Right lobe of liver (tissue), 6 donors: ENCODE measurements at places on chromosomes 6 and 20. TPM values are rescaled to one million over a fixed set of nuclear protein-coding genes. Genes with fewer than 3 reads are reported as not detected.
A peak's percentile ranks its signal among the peaks of the same experiment; 100 is the strongest.

GRCh38 chr6:28945349-28945748, 21.6 kb upstream of the TRIM27 start:
- no peaks in the 10 kb centered on the region for H3K4me1 ChIP-seq
- H3K4me3 ChIP-seq, result no peak overlapping the region
- DNase-seq, result no peak
- no peak overlapping the region for H3K27ac ChIP-seq

GRCh38 chr6:103027271-103027931, 1633.9 kb downstream of the GRIK2 start:
- H3K36me3 ChIP-seq, result no peaks in the 10 kb centered on the region
- no peak overlapping the region for H3K4me3 ChIP-seq
- H3K27ac ChIP-seq, result no peak overlapping the region
- no peak for DNase-seq
- H3K27me3 ChIP-seq, result no peaks in the 10 kb centered on the region
- H3K4me1 ChIP-seq, result no peaks in the 10 kb centered on the region

GRCh38 chr6:18078866-18079265, 43.6 kb downstream of the NHLRC1 start:
- H3K27me3 ChIP-seq, result no peaks in the 10 kb centered on the region
- H3K4me3 ChIP-seq, result no peak overlapping the region
- no peaks in the 10 kb centered on the region for H3K4me1 ChIP-seq
- no peak for DNase-seq

Gene FUT9
- not detected for total RNA-seq

DNA sequence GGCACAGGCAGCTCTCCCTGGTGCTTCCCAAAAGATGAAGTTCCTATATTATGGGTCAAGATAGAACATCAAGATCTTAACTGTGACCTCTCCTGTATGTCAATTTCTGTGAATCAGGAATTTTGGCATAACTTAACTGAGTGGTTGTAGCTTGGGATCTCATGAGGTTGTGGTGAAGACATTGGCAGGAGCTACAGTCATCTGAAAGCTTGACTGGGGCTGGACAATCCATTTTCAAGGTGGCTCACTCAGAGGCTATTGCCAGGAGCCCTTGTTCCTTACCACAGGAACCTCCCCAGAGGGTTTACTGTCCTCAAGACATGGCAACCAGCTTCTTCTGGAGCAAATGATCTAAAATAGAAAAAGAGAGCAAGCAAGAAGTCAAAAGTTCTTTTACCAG, 252.2 kb downstream of the ADGB start:
- H3K4me3 ChIP-seq, result no peak overlapping the region
- DNase-seq, result no peak
- H3K27me3 ChIP-seq, result no peaks in the 10 kb centered on the region
- no peak overlapping the region for H3K27ac ChIP-seq
- H3K4me1 ChIP-seq, result no peaks in the 10 kb centered on the region
- no peaks in the 10 kb centered on the region for H3K36me3 ChIP-seq

Gene HFE
- total RNA-seq, result 15.7 TPM

Gene PRR18
- 0.86 TPM for total RNA-seq

DNA sequence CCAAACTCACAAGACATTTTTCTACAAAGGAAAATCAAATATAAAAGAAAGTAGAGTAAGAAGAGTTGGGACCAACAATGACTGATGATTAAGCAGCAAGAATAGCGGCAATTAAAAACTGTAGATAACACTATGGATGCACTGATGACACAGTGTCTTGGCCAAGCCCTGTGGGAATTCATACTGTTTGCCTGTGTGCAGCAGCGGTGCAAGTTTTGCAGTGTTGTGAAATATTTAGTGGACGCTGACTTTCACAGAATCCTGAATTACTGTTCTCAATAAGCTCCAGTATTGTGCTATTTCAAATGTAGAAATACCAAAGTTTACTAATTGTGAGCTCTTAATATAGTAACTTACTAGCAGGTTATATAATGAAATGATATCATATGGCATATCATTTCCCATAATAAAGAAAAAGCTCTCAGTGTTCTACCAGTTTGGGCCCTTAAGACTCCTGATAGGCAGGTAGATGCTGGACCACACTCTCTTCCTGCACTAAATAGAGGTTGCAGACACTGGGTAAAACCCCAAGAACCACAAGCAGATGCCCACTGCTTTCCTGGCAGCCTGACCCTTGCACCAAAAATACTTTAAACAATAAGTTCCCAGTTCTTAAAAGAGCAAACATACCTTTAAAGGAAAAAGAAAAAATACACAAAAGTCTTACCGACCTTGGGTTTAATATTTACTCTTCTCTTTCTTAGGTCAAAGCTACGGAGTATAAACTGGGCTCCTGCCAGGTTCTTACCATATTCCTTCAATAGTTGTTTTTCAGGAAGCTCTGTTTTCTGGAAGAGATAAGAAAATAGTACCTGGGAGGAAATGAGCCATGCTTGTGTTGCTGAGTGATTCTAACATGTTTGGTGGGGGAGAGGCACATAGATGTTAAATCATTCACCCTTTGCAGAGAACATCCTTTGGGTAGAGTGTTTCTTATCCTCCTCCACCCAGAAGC, 41.6 kb downstream of the ANKEF1 start:
- H3K27ac ChIP-seq, result no peak overlapping the region
- H3K27me3 ChIP-seq, result no peaks in the 10 kb centered on the region
- H3K4me3 ChIP-seq, result no peak overlapping the region
- no peaks in the 10 kb centered on the region for H3K4me1 ChIP-seq

DNA sequence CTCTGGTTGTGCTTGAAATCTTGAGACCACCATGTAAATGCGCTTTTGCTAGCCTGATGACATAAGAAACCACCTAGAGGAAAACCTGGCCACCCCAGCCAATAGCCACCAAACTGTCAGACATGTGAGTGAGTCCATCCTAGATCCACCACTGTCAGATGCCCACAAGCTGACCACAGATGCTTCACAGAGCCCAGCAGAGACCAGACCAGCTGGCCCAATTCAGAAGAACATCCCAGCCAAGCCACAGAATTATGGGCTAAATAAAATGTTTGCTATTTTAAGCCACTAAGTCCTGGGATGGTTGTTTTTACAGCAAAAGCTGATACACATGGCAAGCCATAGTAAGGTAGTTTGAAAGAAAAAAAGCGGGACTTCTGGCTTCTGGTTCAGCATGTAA, 425.3 kb downstream of the KIF16B start:
- no peak overlapping the region for H3K27ac ChIP-seq
- no peaks in the 10 kb centered on the region for H3K27me3 ChIP-seq
- H3K4me1 ChIP-seq, result no peaks in the 10 kb centered on the region
- no peak overlapping the region for H3K4me3 ChIP-seq
- no peak for DNase-seq
- H3K36me3 ChIP-seq, result no peaks in the 10 kb centered on the region

GRCh38 chr6:43007126-43007525, 6.6 kb downstream of the MEA1 start:
- no peaks in the 10 kb centered on the region for H3K4me1 ChIP-seq
- no peak overlapping the region for H3K4me3 ChIP-seq
- DNase-seq, result no peak
- H3K27ac ChIP-seq, result no peak overlapping the region
- no peaks in the 10 kb centered on the region for H3K27me3 ChIP-seq

DNA sequence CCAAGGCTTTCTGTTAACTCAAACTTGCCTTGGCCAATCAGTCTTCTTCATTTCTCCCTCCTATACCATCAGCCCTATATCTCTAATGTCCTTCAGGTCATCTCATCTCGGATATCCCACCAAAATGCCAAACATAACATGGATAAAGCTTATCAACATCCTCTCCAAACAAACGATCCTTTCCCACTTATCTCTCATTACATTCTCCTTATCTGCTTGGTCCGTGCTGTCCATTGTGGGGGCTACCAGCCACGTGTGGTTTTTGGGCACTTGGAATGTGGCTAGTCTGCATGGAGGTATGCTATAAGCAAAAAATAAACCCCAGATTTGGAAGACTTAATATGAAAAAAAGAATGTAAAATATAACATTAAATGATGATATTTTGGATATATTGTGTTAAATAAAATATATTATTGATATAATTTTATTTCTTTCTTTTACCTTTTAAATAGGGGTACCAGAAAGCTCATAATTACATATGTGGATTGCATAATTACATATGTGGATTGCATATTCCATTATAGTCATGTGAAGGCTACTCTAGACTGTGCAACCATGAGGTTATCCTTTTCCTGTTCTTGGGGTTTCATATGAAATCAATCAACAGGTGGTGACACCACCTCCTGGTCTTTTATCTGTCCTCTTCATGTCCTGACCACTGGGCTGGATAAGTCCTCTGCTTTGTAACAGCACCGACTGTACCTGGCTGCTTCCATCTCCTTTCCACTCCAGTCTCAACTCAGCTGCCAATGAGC, 123.0 kb downstream of the CD83 start:
- H3K27me3 ChIP-seq, result no peaks in the 10 kb centered on the region
- H3K36me3 ChIP-seq, result no peaks in the 10 kb centered on the region
- no peaks in the 10 kb centered on the region for H3K4me1 ChIP-seq

GRCh38 chr6:110357298-110357663, 868 bp downstream of the METTL24 start:
- no peak for DNase-seq
- peak overlapping the region; percentile 64 for H3K4me3 ChIP-seq

DNA sequence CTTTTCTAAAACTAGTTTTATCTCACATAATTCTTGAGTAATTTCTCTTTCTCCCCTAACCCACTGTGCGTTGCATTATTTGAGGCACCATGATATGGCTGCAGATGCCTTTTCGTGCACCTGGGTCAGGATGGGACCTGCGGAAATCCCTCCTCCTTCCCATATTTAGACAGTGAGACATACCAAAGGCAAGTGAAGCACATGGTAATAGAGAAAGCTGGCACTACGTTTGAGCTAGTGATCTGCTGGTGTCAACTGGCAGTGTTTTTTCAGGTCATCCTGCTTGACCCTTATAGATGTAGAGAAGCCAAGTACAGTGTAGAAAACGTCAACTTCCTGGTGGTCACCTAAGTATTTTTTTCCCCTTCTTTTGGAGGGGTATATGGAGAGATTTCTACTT, 71.7 kb downstream of the FOXO3 start:
- no peak overlapping the region for H3K4me3 ChIP-seq
- no peaks in the 10 kb centered on the region for H3K36me3 ChIP-seq
- H3K4me1 ChIP-seq, result no peaks in the 10 kb centered on the region
- no peaks in the 10 kb centered on the region for H3K27me3 ChIP-seq
- DNase-seq, result no peak
- H3K27ac ChIP-seq, result no peak overlapping the region
